Glutamatergic neuron (in vitro differentiated cells): ENCODE measurements at places on chromosomes 7 and 10. TPM values are rescaled to one million over a fixed set of nuclear protein-coding genes. Genes with fewer than 3 reads are reported as not detected.
A peak's percentile ranks its signal among the peaks of the same experiment; 100 is the strongest.

DNA sequence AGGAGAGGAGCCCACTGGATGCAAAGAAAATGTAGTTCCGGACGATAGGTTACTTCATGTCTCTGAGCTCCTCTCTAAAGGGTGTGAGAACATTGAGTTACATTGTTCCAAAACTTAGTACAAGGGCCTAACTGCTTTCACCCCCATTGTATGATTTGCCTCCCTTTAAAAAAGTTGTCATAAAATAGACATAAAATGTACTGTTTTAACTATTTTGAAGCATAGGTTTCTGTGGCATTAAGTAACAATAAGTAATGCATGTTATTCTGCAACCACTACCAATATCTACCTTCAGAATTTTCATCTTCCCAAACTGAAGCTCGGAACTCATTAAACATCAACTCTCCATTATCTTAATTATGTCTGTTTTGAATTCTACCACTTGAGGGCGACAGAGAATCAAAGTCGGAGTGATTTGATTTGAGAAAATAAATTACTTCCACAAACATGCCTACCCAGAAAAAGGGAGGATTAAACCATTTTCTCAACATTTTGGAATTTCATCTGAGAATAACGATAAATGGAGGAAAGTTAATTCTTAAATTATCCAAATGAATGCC is 2.7 kb downstream of the IGFBP1 start:
- DNase-seq, result no peak

GRCh38 chr7:2220954-2221353 is 11.8 kb downstream of the MAD1L1 start:
- no peak for DNase-seq

- DNase-seq, result no peak
Observed at GRCh38 chr10:109988212-109988596, 19.6 kb upstream of the ADD3 start.

DNA sequence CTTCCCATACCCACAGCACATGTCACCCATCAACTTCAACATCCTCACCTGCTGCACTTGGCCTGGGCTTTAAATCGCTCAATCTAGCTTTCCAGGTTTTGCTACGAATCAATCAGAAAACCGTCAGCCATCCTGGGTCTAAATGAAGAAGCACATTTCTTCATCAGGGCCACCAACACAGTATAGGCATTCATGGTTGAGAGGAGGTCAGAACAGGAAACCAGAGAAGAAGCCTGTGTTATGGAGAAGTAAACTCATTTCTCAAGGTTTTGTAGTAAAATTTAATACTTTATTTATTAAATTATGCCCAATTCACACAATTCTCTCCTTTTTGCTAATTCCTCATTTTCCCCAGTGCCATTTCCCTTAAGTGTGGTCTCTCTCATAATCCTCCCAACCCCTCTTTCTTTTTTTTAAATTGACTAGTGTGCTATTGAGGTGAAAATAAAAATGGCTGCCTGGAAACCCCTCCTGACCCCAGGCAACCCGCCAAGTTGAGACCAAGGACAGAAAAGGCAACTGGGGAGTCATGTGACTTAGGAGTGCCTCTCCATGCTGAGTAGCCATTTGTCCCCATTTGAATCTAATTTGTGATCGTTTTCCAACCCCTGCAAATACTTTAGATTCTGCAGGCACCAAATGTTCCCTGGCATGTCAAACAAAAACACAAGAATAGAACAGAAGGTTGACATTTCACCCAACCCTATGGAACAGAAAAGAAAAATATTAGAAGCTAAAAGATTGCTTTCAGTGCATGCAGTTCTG is 181.1 kb upstream of the NAMPT start:
- DNase-seq, result no peak

DNA sequence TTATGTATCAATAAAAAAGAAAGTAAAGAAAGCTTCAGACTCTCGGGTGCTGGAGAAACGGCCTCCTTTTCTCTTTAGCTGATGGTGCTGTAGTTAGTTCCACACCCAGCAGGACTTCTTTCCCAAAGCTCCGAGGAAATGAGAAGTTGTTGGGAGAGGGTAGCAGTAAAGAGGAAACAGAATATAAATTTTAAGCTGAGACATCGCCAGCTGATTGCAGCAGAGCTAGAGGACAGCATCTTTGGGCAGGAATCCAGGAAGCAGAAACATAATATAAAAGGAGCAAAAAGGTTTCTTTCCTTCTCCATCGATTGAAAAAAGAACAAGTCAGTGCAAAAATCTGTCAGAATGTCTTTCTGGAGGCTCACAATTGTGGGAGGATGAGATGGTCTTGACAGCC is 616.9 kb upstream of the FOXK1 start:
- DNase-seq, result no peak

GRCh38 chr10:77506517-77507200 is 130.9 kb downstream of the KCNMA1 start:
- DNase-seq, result no peak

GRCh38 chr7:140597428-140597949 is 43.1 kb downstream of the DENND2A start:
- DNase-seq, result no peak

DNA sequence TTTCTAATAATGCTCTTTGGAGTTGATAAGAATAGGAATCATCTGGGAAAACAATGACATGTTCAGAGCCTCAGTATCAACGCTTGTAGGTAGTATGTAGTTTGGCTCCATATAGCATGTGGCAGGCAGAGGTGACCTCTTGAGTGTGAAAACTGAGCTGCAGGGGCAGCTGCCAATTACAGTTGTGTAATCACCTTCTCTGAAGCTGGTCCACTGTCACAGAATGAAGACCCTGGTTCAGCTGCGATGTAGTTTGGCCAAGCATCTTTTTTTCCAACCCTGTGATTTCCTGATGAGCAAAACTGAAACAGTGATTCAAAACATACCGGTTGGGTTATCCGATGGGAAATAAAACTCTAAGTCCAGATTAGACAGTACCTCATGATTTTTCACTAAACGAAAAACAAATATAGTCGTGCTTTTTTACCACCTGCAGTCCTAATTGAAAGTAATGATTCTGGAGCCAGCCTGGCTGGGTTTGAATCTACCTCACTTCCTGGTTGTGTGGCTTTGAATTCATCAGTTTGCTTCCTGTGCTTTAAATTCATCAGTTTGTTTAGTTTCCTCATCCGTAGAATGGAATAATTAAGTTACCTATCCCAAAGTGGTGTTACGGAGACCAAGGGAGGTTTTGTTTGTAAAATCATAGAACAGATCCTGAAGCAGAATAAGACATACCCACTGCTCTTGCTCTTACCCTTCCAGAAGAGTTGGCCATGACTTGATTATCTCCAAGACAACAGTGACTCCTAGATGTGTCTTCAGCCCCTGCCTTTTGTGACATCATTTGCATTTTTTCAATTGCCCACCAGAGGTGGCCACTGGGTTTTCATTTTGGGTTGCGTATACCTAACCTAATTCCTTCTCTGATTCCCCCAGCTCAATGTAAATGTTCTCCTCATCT is 87.4 kb downstream of the CELF2 start:
- no peak for DNase-seq

DNA sequence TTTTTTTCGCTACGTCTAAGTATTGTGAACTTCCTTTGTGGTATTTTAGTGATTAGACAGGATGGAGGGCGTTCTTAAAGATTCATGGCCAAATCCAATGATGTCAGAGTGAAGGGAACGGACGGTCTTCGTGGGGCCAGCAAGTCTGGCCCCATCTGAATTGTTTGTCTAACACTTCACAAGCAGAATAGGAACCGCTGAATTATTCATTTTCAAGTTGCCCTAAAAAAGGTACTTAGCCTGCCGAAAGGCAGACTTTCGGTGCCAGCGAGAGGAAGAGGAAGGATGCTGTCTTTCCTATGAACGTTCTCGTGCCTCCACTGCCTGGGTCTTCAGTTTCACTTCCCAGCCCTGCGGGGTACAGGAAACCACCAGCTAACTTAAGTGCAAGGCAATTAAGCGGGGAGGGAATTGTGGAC is 145.7 kb upstream of the SH2B2 start:
- DNase-seq, result no peak

- no peak for DNase-seq
Observed at GRCh38 chr7:107693396-107693795, 32.8 kb downstream of the SLC26A4 start.

DNA sequence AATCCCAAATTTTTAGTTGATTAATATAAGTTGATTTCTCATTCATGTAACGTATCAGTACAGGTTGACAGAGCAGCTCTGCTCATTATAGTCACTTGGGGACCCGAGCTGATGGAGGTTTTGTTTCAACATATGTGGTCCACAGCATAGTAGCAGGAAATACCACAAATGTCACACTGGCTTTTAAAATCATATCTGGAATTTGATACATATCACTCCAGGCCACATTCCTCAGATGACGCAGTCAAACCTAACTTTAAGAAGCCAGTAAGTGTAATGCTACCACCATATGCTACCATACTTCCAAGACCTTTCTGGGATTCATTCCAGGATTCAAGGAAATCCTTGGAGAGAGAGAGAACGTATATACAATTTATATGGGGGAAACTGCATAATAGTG is 156.3 kb downstream of the PHF14 start:
- DNase-seq, result no peak

GRCh38 chr7:3232228-3232627 is 68.8 kb upstream of the SDK1 start:
- no peak for DNase-seq

DNA sequence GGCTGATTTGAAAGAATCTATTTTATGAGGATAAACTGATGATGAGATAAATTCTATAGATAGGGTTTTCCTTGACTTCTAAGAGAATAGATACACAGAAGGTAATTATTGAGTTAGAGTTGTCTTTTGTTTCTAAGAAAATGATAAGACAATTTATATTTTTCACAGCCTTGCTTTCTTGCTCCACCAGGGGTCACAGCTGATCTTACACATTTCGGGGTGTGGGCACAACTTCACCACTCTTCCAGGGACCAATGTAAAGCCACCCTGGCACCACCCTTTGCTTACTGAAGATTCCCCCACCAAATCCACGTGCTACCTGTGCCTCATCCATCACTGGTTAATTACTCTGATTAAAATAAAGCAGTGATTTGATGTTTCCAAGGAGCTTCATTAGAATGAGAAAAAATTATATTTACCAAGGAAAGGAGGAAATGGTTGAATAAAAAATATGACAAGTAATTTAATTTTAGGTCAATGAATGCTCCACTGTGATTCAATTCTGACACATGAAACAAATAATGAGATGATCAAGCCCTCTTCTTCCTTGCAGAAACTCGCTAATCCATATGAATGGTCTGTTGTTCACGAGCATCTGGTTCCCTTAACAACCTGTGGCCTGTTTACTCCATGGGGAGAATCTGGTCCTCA is 177.3 kb upstream of the TNS3 start:
- no peak for DNase-seq

- no peak for DNase-seq
Observed at GRCh38 chr10:31508882-31509281, 189.9 kb downstream of the ZEB1 start.

- DNase-seq, result peak; percentile 69
Observed at GRCh38 chr7:146115851-146116520, 615 bp upstream of the CNTNAP2 start.

DNA sequence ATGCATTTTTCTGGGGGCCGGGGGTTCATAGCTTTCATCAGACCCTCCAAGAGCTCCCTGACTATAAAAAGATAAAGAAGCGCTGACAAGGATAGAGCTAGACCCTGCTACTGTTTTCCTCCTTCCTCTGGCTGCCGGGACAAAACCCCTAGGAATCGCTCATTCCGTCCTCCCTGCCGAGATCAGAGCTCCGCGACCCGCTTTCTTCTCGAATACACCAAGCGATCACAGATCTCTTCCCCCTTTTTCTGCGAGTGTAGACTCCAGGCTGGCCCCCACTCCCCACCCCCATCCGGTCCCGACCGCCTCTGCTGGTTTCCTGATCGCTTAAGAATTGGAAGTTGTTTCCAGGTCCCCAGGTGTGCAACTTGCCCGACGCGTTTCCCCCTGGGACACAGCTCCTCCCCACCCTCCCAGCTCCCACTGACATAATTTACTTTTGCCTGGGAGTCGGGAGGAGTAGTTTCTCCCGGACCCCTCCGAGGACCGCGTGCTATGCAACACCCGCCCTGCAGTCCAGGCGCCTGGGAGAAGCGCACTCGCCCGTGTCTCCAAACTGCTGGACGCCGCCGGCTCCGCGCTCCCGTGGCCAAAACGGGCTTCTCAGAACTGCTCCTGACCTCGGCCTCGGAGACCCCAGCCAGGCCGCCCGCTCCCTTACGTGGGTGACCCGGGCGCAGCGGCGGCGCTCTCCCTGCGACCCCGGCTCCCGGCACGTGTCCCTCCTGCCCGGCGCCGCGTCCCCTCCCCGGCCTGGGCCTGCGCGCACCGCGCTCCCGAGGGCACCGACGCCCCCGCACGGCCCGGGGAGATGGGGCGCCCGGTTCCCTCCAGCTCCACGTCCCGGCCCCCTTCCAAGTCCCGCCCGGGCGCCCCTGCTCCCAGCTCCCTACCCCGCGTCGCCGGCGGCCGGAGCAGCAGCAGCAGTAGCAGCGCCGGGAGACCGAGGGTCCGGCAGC is 552 bp downstream of the IL15RA start:
- DNase-seq, result peak; percentile 54

- no peak for DNase-seq
Observed at GRCh38 chr10:20004087-20004523, 187.9 kb downstream of the PLXDC2 start.

- DNase-seq, result no peak
Observed at GRCh38 chr10:78455811-78456210, 422.1 kb downstream of the RPS24 start.

DNA sequence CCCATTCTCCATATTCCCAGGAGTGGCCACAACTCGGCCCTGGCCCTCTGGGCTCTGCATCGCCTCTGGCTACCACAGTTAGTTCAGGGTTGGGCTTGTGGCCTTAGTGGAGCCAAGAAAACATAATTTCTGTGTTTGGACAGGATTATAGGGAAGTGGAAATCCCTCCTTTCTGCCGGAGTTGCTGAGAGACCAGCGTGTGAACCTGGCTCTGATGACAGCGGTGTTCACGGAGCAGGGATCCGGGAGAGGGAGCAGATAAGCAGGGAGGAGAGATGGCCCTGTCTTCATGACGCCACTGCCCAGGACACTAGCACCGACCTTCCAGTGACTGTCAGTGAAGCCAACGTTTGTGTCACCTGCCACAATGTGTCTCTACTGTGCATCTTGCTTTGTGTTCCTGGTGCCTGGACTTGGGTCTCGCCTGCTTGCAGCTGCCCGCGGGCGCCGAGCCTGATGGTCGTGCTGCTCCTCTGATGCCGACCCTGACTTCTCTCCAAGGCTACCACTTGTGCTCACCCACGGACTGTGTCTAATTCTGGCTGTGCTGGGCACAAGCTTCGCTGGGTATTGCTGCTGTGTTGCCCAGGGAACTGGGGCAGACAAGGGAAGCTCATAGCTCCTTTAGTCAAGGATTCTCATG is 67.0 kb upstream of the VIPR2 start:
- no peak for DNase-seq

- DNase-seq, result no peak
Observed at GRCh38 chr7:80449836-80450235, 62.0 kb downstream of the GNAT3 start.

MRPS24 gene
- total RNA-seq, result 60.8 TPM

CAMK2B gene
- 55.1 TPM for total RNA-seq

STOX1 gene
- 0.47 TPM for total RNA-seq

PRSS2 gene
- total RNA-seq, result not detected

MRLN gene
- total RNA-seq, result not detected

LRGUK gene
- 0.81 TPM for total RNA-seq

ANKRD61 gene
- total RNA-seq, result not detected

POR gene
- total RNA-seq, result 119 TPM

BMS1 gene
- total RNA-seq, result 17.3 TPM

NRCAM gene
- total RNA-seq, result 120 TPM

H2BK1 gene
- not detected for total RNA-seq

NODAL gene
- not detected for total RNA-seq

STEAP1B gene
- total RNA-seq, result not detected

CABCOCO1 gene
- total RNA-seq, result not detected

THSD7A gene
- 211 TPM for total RNA-seq

ARHGEF5 gene
- 0.93 TPM for total RNA-seq

LLCFC1 gene
- not detected for total RNA-seq

SSC4D gene
- 6.1 TPM for total RNA-seq

ANXA8 gene
- not detected for total RNA-seq

ZNF716 gene
- not detected for total RNA-seq
